GF-D8 (cell line): ENCODE measurements at places on chromosomes 6 and 20.

GRCh38 chr6:28597217-28597835, 71.6 kb downstream of the GPX5 start:
- no peak for DNase-seq

DNA sequence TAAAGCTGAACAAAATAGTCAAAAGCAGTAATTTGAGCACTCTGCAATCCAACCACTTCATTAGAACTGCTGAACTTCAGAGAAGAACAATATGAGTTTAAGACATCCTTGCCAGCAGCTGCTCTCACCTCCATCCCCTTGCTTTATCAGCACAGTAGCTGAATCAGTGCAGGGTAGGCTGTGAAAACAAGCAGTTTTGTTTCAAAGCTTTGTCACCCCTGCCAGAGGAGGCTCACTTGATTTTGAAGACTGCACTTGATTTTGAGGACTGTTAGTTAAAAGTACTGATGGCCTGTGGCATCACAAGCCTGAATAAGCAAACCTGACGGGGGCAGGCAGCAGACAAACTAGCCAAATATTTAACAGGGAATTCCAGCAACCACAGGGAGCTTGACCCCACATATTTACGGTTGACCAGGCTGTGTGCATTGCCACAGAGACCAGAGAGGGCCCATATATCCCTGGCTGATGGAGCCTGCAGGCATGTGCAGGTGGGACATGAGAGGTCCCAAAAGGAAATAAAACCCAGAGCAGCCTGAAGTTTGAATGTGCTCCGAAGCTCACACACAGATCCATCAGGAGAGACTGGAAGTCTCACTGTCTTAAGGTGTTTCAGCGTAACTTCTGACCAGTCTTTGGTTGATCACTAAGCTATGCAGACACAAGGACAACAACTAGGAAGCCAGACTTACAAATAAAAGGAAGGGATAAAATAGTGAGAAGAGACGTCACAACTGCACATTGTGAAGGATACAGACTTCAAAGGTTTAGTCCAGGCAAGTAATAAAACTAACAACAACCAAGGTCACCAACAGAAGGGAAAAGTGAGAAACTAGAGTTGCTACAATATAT, 97.4 kb downstream of the PDSS2 start:
- no peak for DNase-seq

- no peak for DNase-seq
Observed at GRCh38 chr6:49739423-49739822, 4.8 kb downstream of the CRISP3 start.

- DNase-seq, result no peak
Observed at GRCh38 chr6:119974430-119975159, 625.0 kb upstream of the MAN1A1 start.

DNA sequence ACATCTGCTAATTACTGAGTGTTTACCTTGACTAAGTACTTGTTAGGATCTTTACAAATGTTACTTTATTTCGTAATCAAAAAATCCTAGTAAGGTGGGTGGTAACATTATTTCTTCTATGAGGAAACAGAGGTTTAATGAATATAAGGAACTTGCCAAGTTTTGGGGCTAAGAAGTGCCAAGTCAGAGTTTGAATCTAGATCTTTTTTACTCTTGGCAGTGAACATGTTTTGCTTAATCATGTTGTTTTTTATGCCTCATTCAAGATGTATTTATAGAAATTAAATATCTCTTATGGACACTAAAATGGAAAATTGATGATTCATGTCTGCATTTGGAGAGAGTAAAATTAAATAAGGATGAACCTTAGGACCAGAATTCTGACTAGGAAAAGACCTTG, 393.7 kb downstream of the UTRN start:
- no peak for DNase-seq
